ENCODE measurements at places on chromosomes 7 and 10. TPM values are rescaled to one million over a fixed set of nuclear protein-coding genes. Genes with fewer than 3 reads are reported as not detected.

DNA sequence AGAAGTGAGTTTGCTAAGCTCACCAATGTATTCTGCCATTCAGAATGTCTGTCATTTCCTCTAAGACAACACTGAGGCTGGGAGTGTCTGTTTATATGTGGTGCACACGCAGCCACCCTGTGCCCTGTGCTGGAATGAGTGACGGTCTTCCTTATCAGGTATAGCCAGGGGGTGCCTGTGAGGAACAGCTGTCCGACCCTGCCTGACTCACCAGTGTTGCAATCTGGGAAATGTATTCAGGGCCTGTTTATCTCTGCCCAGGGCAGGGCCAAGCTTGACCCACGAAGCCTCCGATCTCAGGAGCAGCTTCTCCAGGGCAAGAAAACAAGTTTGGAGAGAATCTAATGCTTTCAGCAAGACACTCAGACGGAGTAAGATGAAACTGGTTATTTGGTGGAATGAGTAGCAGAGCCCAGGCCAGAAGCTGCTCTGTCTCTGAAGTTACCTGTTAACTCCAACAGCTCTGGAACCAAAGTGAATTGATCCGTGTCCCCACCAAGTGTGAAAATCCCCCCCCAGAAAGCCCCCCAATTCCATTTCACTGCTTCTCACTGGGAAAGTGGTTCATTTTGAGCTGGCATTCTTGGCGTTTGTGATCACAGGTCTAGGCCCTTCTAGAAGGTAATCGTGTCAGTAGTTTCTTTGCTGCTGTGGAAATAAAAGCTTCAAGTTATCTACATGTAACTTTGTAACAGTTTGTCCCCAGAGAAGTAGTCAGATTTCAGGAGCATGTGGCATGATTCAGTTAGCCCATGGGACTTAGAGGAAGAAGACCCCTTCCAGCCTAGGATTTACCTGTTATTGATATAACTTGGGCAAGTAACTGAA, 6.1 kb upstream of the UBE2H start:
- peak; percentile 69 for DNase-seq

TMEM130 gene
- total RNA-seq: not detected

DNA sequence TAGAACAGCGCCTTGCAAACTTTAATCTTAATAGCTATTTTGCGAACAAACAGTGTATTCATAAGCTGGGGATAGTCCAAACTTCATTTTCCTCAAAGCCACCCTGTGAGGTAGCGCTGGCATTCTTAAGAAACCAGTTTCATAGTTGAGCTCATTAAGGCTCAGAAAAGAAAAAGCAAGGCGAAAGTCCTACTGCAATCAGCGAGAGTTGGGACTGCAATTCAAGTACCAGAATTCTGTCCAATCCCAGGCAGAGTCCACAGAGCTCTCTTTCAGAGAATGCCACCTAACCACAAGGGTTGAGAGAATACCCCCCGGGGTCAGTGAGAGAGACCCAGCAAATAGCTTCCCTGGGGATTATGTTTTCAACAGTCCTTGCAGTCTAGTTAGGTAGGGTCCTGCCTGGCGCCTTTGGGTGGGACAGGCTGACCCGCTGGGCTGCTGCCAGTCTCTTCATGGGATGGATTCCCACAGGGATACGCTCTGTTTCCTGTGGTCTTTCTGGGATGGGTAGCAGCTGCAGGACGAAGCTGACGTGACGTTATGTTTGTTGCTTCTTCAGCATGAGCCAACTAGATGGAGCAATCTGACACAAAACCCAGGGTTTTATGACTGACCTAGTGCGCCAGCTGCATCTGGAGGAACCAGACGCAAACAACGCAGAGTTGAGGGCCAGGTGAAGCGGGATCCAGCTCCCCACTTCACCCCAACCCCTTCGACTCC, 16.0 kb downstream of the BMPER start:
- no peak for DNase-seq

- peak; percentile 22 for DNase-seq
Observed at GRCh38 chr10:113522460-113522859, 30.4 kb upstream of the HABP2 start.

HOXA9 gene
- 91.0 TPM for total RNA-seq

DNA sequence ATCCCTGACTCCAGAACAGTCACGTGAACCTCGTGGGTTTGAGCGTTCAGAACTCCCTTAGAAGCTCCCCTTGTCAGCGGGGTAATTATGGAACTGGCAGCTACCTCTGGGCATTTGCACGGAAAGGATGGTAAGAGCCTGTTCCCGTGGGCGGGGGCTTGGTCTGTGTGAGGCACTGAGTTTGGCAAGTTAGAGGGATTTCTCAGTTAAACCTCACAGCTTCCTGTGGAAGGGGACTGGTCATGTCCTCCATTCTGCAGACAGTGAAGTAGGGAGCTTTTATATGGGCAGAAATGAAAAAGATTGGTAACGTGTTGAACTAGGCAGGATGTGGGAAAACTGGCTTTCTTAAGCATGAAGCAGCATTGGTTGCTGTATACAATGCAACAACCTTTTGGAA, 16.0 kb downstream of the PALD1 start:
- DNase-seq: no peak

GRCh38 chr10:88064608-88065382, 201.4 kb downstream of the PTEN start:
- no peak for DNase-seq

DNA sequence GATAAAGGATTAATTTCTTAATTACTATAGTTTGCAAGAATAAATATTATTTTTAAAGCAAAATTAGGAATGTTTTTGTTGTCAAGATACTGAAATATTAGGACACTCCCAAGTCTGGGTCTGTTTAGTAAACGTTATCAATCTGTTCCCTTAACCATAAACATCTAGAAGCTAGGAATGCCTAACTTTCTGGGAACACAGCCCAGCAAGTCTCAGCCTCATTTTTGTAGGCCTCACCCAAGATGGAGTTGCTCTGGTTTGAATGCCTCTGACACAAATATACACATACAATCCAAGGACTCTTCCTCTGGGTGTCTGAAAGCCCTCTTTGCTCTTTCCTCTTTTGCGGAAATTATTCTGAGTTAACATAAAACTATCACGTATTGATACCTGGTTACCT, 487.4 kb upstream of the CELF2 start:
- no peak for DNase-seq

GRCh38 chr10:6217611-6218010, 14.9 kb downstream of the PFKFB3 start:
- no peak for DNase-seq

DNA sequence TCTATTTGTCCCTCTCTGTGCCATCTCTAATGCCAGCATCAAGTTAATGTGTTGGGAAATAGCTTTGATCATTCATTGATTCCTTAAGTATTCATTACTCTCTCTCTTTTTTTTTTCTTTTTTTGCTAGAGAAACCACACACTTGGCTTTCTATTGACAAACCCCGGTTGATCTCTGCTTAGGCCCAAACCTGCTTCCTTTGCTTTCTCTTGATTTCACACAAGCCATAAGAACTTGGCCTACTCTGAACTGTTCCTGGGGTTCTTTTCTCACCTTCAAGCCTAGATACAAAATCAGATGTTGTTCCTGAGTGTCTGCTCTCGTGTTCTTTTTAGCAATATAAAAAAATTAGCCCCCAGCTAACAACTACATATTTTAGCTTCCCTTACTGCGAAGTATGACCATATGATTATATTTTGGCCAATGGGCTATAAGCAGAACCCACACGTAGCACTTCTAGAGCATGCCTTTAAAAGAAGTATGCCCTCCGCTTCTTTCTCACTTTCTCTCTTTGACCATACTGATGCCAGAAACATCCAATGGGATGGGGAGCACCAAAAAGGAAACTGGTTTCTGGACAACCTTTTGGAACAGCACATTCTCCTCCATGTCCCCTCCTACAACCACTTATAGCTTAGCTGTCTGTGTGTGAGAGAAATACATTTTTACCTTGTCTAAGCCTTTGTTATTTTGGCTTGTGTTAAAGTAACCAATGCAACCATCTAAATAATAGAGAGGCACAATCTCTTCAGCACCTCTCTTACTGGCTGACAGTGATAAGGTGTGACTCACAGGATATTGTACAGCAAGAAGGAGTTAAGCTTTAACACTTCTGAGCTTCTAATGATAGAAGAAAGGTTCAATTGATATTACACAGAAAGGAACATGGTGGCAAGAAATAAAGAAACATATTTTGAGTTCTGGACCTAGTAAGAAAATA, 96.6 kb upstream of the LRRN3 start:
- DNase-seq: no peak

- DNase-seq: no peak
Observed at GRCh38 chr7:123537026-123537642, 2.7 kb upstream of the IQUB start.

DNA sequence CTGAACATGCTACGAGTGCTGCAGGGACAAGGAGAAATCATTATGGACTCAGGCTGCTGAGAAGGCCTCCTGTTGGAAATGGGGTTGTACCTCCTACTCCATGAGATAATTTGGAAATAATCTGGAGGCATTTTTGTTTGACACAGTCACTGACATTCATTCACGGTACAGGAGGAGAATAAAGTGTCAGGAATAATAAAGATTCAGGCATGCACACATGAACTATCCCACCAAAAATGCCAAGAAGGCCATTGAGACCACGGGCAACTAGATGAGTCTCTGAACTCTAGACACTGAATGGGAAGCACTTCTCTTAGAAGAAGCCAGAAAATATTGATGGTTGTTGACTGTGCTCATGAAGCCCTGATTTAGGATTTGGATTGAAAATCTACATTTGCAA, 220.9 kb upstream of the HABP2 start:
- no peak for DNase-seq

DNA sequence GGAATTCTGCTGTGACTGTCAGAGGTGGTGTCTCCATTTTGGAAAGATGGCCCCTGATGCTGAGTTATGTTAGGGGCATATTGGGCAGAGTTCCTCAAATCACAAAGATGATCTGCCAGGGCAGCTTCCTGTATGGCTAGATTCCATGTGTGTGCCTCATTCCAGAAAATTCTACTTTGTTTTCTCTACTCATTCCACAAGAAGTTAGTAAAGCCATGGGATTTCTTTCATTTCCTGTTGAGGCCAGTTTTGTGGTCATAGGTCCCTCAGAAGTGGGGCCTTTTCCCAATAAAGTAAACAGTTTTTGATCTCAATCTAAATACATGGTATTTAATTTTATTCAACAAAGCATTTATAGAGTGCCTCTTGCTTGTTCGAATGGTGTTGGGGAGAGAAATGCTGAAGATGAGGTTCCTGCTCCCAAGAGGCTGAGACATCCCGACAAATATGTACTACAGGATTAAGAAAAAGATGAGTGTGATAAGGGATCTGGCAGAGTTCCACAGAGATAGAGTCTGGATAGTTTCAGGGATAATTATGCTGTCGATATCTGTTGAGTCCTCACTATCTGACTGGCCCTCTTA, 33.0 kb downstream of the MINDY4 start:
- no peak for DNase-seq

COG5 gene
- total RNA-seq: 30.7 TPM

CACNA2D1 gene
- total RNA-seq: 0.27 TPM

TYW1B gene
- total RNA-seq: 2.4 TPM

DNA sequence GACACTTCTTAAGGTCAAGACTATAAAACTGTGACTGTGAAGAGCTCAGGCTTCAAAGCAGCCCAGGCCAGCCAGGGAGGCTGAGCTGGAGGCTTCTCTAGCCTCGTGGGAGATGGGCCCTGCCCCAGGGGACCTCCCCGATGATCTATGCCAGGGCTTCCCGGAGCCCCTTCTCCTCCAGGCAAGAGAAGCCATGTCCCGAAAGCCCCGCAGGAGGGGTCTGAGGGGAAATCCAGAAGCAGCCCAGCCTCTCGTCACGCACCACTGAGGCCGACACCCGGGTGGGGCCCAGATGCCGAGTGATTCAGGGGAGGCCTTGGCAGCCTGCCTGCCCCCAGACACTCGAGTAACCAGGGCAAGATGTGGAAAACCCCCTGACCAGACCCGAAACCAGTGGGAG, 63.7 kb downstream of the PROSER2 start:
- DNase-seq: no peak

GRCh38 chr10:103659674-103660363, 166.3 kb downstream of the NEURL1 start:
- DNase-seq: no peak

- DNase-seq: no peak
Observed at GRCh38 chr10:25308278-25308677, 133.5 kb downstream of the GPR158 start.

GRCh38 chr7:120841608-120842007, 16.3 kb downstream of the TSPAN12 start:
- no peak for DNase-seq

GRCh38 chr10:127276794-127277462, 80.5 kb upstream of the INSYN2A start:
- DNase-seq: no peak

- DNase-seq: no peak
Observed at GRCh38 chr7:3821488-3821887, 520.4 kb downstream of the SDK1 start.

DNA sequence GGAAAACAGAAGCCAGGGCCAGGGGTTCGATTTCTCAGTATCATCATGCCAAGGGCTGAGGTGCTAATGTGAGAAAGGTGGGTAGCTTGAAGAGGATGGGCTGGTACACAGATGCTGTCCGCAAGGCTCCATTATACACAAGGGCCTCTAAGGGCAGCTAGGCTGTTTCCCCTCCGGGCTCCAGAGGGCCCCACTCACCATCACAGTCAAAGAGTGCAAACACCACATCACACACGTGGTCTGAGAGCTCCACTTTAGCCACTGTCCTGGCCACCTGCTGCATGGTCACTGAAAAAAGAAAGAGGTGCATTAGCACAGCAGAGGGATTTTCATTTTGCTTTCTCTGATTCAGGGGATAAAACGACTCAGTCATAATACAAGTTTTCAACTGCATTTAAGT, 20.9 kb upstream of the DNAJB12 start:
- DNase-seq: no peak

- DNase-seq: no peak
Observed at GRCh38 chr10:74384615-74385183, 233.7 kb downstream of the ADK start.

GRCh38 chr7:25911738-25912607, 240.0 kb upstream of the NFE2L3 start:
- no peak for DNase-seq

DNA sequence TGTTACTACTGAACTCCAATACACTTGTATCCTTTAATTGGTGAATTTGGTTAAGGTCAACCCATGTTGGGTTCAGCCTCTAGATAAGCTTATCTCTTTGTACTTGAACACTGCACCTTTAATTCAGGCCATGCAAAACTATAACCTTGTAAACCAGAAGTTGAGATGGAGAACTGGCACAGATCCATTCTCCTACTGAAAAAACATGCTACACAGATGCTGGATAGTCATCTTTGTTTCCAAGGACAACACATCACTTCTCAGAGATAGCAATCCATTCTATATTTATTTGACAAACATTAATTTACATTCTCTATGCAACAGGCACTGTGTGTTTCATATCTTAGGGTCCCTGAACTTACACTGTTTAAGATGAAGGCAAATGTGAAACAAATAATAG, 2.9 kb upstream of the CDK14 start:
- DNase-seq: no peak

DNA sequence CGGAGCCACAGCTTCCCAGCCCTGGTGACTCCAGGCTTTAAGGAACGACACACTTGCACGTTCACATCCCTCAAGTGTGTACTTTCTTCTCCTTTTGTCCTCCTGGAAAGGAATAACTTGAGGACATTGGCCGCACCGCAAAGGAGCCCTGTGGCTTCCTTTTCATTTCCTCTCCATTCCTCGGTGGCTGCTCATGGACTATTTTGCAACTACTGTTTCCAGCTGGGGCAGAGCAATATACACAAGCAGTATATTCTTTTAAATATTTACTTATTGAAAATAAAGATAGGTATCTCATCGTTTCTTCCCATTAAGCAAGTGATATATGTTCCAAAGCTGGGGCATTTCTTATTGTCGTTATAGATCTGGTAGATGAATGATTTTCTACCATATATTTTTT, 97.2 kb upstream of the LYZL1 start:
- DNase-seq: no peak
